ENCODE measurements at places on chromosomes 1 and 21.
A peak's percentile ranks its signal among the peaks of the same experiment; 100 is the strongest.

DNA sequence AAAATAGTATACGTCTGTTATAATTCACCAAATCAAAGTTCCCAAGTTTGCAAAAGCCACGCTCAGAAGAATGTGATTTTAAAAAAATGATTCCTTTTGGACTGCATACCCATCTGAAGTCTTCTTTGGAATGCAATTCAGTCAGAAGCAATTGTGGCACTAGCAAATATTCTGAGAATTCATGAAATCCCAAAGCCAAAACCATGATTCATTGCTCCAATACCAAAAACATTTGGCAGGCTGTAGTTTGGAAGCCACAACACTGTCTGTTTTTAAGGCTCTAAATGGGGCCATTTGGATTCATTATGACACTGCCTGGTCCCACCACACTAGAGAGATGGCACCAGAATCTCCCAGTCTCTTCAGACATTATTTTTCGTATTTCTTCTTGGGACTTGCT is 21.8 kb upstream of the LRRC53 start:
- no peak for DNase-seq

GRCh38 chr1:58782178-58783089 is 1.4 kb downstream of the JUN start:
- peak; percentile 14 for DNase-seq

DNA sequence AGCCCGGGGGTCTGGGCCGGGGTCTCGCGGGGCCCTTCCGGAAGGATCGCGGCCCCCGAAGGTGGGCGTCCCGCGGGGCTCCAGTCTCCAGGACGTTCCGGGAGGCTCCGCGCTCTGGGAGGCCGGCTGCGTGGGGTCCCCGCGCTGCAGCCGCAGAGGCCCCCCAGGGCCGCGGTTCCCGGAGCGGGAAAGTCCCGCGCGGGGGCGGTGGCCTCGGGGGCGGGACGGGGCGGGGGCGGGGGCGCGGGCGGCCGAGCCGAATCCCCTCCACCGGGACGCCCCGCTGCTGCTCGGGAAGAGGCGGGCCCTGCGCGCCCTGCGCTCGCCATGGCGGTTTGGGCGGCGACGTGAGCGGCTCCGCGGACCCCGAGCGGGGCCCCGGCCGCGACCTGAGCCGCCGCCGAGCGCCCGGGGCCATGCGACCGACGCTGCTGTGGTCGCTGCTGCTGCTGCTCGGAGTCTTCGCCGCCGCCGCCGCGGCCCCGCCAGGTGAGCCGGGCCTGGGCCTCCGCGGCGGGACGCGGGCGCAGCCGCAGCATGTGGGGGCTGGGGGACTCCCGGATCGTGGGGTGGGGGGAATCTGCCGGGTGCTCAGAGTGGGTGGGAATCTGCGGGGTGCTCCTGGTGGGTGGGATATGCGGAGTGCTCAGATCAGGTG is at the start of gene IFNGR2:
IFNGR2 (plus strand) TSS at position 286 of the 658 bp plus-strand sequence; CDS start at position 417, 131 bp downstream.
- DNase-seq, result no peak

DNA sequence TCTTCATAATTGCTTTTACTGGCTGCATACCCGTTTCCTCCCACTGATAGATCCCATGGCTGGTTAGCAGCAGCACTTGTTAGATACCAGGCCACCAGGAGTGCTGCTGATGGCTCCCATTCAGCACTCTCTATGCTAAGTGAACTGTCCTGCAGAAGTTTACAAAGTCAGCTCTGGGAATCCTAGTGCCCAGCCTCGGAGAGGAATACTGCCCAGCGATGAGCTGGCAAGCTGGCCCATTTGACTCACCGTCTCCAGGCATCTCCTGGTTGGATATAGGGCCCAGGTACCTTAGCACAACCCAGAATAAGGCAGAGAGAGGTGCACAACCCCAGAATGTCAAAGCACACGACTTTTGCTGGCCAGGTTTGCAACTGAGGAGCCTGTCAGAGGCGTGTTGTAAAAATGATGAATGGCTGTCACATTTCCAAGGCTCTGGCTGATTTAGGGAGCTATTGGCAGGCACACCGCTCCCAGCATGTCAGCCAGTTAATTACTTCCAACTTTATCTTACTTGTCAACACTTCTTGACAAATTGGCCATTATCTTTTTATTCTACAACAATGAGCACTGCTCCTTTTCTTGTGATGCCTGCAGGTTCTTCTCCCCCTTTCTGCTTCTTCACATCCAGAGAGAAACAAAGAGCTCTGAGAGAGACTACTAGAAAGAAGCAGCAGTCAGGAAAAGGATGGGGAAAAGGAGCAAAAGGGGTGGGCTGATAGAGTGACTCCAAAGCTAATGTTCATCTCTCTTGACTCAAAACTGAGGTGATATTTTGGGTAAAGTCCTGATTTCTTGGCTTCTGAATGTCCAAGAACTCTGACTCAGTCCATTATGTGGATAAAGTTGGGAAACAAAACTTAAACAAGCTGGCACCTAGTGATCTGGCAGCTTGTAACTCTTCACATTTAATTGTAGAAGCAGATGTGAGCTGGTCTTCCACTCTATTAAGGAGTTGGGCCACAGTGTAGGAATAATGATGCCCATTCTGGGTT is 10.8 kb upstream of the ANGPTL7 start:
- no peak for DNase-seq

DNA sequence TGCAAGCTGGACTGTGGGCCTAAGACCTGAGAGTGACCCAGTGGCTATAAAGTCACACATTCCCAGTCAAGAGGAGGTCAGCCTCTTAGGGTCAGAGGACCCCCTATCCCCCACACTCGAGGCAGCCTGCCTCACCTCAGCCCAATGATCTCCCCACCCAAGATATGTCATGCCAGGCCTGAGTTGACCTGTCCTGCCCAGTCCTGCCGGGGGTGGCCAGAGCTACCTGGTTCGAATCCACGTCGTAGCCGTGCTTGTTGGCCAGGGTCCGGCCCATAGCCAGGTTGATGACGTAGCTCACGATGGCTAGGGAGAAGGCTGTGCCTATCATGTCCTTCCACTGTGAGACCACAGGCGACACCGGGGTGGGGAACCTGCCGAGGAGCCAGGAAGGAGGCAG is 15.6 kb downstream of the SLC26A9 start:
- no peak for DNase-seq

- DNase-seq, result no peak
Observed at GRCh38 chr1:45499415-45499769, 481 bp downstream of the CCDC163 start.

GRCh38 chr1:64933296-64934070 is 32.9 kb downstream of the JAK1 start:
- DNase-seq, result no peak

DNA sequence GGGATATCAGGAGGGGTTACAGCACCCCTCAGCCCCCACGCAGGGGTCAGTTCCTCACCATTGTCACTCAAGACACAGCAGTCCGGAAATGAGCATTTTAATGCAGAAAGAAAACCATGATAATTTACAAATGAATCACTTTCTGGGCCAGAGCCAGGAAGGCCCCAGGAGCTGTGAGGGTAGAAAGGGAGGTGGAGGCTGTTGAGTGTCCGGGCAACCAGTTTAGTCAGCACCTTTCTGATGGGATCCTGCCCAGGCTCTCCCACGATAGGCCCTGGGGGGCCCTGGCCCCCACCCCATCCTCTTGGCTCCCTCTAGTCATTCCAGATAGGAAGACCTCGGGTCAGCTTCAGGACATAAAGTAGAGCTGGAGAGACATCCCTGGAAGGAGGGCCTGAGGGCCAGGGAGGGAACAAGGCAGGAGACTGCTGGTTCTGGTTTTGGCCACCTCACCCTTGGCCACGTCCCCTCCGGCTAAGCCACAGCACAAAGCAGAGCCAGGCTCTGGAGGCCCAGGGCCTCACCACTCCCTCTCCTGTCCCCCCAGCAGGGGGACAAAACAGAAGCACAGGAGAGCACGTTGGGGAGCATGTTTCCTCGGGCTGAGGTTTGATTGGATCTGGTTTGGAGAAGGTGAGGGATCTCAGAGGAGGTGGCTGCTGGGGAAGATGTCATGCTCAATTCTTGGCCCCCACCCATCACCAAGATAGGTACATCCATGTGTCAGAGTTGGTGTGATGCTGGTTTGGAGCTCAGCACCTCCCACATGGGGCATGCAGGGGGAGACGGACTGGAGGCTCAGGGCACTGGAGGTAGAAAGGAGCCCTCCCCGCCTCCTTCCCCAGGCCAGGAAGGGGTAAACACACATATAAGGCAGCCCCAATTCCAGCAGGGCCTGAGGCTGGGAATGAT is 20.6 kb downstream of the ETNK2 start:
- DNase-seq, result no peak

DNA sequence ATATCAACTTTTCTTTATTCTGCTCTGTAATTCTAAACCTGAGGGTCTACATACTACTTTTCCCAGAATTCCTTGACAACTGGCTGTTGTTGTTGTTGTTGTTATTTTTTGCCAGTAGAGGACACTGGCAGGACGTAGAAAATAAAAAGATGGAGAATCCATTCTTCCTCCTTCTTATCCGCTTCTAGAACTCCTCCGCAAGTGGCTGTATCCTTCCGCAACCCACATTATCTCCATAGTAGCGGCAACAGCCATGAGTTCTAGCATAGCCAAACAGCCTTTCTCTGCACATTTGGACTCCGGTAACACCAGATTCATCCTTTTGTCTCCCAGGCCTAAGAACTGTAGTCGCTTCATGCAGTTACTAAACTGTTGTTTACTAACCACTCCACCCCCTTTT is 91.1 kb upstream of the CACHD1 start:
- DNase-seq, result no peak

- no peak for DNase-seq
Observed at GRCh38 chr1:227905573-227906487, 41.9 kb downstream of the WNT9A start.

DNA sequence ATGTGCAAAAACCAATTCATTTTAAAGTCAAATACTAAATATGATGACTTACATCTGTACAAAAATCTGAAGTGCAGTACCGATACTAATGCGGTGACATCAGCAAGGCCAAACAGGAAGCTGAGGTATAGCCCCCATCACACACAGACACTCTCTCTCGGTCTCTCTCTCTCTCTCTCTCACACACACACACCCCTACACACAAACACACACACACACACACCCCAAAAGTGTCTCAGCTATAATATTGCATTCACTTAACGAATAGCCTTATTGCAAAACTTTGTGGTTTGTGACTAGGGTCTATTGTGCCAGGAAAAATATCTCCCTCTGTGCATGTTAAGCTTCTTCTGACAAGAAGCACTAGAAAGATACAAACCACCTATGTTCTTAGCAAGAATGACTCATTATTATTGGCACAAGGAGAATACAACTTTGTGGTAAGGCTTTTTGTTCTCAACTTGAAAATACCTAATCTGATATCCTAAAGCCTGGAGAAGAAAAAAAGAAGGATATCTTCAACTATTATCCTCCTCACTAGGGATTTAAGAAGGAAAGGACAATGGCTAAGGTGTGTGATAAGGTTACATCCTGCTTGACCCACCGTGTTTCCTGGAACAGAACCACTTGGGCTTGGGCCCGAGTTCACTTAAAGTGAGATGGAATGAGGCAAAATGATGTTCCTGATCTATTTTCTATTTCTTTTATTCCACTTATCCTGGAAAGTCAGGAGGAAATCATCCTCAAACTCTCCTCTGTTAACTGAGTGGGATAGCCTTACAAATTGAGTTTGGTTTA is 107.1 kb downstream of the NIBAN1 start:
- DNase-seq, result peak; percentile 19

GRCh38 chr1:232696466-232696865 is 66.5 kb upstream of the SIPA1L2 start:
- no peak for DNase-seq

DNA sequence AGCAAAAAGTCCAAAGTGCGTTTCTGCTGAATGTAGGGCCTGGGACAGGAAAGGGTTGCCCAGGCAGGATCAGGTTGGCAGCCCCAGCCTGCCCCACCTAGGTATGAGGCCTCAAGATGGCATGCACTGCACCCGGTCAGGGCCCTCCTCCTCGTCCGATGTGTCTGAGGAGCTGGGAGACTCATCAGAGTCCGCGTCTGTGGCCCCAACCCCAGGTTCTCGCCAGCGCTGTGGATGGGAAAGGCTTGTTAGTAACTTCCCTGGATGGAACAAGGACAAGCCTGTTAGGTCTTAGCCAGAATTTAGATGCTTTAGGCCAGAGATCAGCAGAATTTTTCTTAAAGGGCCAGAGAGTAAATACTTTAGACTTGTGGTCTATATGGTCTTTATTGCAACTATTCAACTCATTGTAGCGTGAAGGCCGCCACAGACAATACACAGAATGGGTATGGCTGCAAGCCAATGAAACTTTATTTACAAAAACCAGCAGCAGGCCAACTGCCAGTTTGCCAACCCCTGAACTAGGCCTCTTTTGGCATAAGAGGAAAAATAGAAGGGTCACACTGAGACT is 12.4 kb downstream of the PEA15 start:
- DNase-seq, result no peak

GRCh38 chr1:216902669-216903381 is 179.6 kb upstream of the ESRRG start:
- DNase-seq, result no peak

GRCh38 chr1:217590598-217590997 is 40.3 kb downstream of the GPATCH2 start:
- DNase-seq, result no peak

DNA sequence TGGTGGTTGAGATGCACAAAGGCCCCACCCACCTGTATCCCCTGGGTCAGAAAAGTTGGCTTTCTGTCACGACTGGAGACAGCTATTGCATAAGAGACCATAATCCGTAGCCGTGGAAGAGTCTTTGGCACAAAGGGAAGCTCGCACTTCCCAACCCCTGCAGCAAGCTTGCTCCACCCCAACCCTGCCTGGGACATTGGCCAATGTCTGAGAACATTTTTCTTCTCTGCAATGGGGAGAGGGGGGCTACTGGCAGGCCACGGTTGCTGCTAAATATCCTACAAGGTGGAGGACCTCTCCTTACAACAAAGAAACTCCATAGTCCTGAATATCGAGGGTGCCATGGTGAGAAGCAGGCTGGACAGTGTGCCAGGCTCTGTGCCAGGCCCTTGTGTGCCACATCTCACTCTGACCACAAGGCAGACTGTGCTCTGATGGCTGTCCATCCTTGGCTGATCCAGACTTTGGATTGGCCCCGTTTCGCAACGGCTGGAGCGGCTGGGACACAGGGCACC is 104.1 kb downstream of the CSMD2 start:
- DNase-seq, result no peak

DNA sequence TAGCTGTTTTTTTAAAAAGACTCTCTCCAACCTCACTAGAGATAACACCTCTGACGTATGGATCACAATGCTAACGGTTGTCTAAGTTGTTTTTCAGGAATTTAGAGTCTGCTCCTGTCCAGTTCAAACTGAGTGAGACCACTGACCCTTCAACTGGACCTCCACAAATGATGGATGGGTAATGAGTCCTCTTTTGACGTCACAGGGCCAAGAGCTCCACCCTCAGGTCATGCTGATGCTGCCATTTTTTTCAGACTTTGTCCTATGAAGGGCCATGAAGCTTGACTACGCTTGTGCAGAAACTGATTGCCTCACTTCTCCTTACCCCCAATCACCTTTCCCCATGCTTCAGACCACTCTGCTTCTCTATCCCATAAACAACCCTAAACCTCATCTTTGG is 16.6 kb downstream of the GRIK3 start:
- no peak for DNase-seq

DNA sequence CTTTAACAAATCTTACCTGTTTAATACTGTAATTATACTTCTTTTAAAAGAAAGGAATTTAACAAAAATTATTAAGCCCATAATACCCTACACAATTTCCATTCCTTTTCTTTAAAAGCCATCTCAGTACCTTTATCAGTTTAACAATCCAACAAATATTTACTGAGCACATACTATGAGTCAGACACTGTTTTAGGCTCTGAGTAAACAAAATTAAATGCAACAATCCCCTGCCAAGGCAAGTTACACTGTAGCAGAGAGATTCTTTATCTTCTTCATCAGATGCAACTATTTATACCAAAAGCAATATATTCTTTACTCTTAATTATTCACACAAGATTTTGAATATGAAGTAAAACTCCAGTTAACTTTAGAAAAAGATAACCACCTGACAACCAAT is 12.0 kb downstream of the DENND1B start:
- DNase-seq, result no peak

Measured in stimulated activated CD8-positive, alpha-beta memory T cell treated with anti-CD3 and anti-CD28 coated beads, Interleukin-2, amount 100 ng/mL, for 1 hour (primary cell).